ENCODE measurements at places on chromosomes 7 and 10.

DNA sequence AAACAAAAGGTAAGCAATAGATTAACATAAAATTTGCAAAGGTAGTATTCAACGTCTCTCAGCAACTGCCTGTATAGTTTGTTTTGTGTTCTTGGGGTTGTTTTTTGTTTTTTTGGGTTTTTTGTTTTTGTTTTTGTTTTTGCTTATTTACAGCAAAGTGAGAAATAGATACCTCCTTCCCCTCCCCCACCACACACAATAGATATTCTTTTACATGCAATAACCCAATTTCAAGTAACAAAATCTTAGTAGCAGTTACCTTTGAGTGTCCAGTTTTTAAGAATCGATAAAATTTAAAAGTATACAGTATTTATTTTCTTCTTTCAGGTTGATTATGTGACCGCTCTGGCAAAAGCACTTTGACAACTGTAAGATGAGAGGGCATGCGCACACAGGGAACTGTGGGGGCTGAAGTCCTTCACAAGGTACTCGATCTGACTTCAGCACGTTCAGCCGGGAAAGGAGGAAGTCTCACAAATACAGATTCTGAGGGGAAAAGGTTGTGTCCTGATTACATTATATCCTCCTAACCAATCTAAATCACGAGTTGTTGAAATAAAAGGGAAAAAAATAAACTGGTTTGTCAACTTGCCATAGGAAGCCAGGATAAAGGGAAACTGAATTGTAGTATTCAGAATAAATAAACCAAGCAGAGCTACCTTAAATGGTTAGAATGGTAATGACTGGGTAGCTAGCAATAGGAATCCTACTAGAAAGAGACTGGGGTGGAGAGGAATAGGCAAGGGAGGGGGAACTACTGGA is 47.8 kb downstream of the CPEB3 start:
- peak; percentile 44 for DNase-seq
- peak overlapping the region; percentile 28 for H3K4me3 ChIP-seq
- H3K27me3 ChIP-seq = peaks cover 7% of the 10 kb centered on the region

GRCh38 chr10:74118804-74119203 is 31.8 kb downstream of the AP3M1 start:
- peaks cover 13% of the 10 kb centered on the region for H3K4me1 ChIP-seq
- H3K27ac ChIP-seq = peak overlapping the region; percentile 44
- H3K4me3 ChIP-seq = no peak overlapping the region
- peaks cover 5% of the 10 kb centered on the region for H3K27me3 ChIP-seq

DNA sequence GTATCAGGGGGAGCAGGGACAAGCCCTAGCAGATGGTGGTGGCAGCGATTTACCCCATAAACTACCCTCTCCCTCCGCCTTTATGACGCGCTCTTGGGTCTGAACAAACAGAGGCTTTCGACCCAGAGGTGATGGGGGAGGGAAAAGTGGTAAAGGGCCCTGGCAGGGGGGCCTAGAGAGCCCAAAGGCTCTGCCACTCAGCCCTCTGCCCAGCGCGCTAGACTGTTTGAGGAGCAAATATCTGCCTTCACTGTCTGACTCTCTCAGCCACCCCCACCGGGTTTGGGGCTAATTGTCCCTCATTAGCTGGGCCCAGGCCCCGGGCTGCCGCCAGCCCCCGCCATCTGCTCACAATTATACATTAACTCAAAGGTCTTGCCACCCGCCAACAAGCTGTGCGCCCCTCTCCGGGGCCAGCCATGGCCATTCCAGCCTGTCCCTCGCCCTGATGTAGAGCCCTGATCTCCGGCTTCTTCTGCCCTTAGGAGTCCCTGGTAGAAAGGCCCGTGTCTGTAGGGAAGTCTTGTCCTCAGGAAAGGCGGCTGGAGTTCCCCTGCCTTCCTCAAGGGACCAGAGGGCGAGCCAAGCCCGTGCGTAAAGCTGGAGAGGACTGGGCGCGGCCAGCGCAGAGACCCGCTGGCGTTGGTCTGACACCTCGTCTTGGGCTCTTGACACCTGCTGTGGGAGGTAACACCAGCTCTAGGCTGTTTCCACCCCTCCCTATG is 1.9 kb upstream of the PAX4 start:
- H3K27ac ChIP-seq = no peak overlapping the region
- DNase-seq = peak; percentile 39
- H3K4me3 ChIP-seq = peak overlapping the region; percentile 85
- peaks cover 9% of the 10 kb centered on the region for H3K27me3 ChIP-seq

DNA sequence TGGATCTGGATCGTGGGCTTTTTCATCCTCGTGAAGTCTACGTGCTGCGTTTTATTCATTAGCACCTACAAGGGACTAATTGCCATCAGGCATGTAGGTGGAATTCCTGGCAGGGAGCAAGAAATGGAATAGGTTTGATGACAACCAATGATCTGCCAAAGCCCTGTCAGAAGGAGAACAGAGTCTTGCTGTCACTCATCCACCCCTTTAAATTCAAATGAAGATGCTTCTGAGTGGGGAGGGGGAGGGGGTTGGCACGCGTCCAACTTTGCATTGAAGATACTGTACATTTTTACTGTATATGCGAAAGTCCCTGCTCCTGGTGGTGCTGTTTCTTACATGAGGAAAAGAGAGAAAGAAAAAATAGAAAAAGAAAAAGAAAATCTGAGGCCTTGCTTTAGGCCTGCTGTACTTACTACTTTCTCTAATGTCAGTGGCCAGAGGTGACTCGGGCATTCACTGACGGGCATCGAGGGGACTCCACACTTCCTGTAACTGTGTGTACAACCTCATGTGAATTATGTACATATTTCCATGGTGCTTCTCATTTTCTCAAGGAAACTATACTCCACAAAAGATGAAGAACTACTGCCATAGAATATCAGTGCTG is 569.1 kb downstream of the INHBA start:
- H3K36me3 ChIP-seq = no peaks in the 10 kb centered on the region
- peaks cover 3% of the 10 kb centered on the region for H3K27me3 ChIP-seq
- H3K4me3 ChIP-seq = no peak overlapping the region
- no peaks in the 10 kb centered on the region for H3K4me1 ChIP-seq

DNA sequence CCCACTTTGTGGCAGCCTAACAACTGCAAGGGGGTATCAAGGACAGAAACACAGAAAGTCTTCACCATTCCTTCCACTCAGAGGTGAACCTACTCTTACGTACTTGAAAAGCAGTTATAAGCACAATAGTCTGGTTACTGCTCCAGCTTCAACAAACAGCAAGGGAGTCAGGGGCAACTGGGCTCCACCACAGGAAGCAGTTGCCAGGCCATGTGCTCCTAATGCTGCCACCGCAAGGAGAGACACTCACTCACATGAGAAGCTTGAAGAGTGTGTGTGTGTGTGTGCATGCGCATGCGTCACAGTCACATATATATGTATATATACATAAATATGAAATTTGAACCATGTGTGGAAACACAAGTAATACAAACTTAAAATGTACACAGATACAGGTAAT is 65.5 kb downstream of the GRB10 start:
- H3K4me1 ChIP-seq = peaks cover 59% of the 10 kb centered on the region
- no peak overlapping the region for H3K4me3 ChIP-seq
- H3K36me3 ChIP-seq = peaks cover 11% of the 10 kb centered on the region
- peak overlapping the region; percentile 22 for H3K27ac ChIP-seq
- H3K27me3 ChIP-seq = peaks cover 2% of the 10 kb centered on the region

DNA sequence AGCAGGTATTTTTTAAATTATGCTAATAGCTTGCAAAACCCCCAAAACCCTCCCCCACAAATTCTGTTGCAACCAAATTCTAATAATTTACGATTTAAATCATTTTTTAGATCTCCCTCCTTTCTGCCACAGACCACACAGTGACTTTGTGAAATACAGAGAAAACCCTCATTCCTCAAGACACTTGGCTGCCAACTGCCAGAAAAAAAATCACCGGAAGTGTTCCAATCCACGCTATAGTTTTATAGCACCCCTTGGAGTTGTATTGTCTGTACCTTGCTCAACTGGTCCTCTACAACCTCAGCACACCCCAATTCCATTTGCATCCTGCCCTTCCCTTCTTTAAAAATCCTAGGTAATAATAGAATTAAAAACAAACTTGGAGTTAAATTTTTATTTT is 560.1 kb downstream of the PARD3 start:
- peaks cover 17% of the 10 kb centered on the region for H3K36me3 ChIP-seq
- peaks cover 3% of the 10 kb centered on the region for H3K27me3 ChIP-seq
- no peak overlapping the region for H3K4me3 ChIP-seq
- no peak for DNase-seq
- no peak overlapping the region for H3K27ac ChIP-seq

- DNase-seq = no peak
- no peak overlapping the region for H3K4me3 ChIP-seq
- H3K27ac ChIP-seq = no peak overlapping the region
- peaks cover 18% of the 10 kb centered on the region for H3K4me1 ChIP-seq
- peaks cover 4% of the 10 kb centered on the region for H3K36me3 ChIP-seq
Measured at GRCh38 chr7:75732764-75733630, 5.7 kb downstream of the HIP1 start.

DNA sequence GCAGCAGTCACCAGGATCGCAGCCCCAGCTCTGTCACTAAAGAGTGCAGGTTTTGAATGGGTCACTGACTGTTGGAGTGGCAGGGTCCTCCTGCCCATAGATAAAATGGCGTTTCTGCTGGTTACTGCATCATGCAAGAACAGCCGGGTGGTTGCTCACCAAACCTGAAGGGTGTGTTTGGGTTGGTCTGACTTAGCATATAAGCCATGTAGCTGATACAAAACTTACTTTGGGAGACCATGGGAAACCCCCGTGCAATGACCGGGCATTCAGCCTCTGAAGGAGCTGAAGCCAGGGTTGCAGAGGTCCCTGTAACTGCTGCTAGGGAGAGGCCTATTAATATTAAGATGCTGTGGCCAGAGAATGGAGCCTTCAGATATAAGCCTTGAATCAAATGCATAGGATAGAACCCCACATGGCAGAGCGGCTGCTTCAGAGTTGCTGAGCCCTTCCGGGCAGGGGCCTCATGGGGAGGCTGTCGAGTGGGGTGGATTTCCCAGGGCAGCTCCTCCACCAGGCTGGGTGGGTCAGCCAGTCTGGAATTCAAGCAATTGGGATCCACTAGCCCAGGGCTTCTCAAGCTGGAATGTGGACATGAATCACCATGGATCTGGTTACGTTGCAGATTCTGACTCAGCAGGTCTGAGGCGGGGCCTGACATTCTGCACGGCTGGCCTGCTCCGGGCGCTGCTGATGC is 70.9 kb upstream of the CTBP2 start:
- H3K36me3 ChIP-seq = no peaks in the 10 kb centered on the region
- H3K4me3 ChIP-seq = no peak overlapping the region
- no peaks in the 10 kb centered on the region for H3K4me1 ChIP-seq
- no peak overlapping the region for H3K27ac ChIP-seq
- peaks cover 7% of the 10 kb centered on the region for H3K27me3 ChIP-seq
- DNase-seq = no peak

DNA sequence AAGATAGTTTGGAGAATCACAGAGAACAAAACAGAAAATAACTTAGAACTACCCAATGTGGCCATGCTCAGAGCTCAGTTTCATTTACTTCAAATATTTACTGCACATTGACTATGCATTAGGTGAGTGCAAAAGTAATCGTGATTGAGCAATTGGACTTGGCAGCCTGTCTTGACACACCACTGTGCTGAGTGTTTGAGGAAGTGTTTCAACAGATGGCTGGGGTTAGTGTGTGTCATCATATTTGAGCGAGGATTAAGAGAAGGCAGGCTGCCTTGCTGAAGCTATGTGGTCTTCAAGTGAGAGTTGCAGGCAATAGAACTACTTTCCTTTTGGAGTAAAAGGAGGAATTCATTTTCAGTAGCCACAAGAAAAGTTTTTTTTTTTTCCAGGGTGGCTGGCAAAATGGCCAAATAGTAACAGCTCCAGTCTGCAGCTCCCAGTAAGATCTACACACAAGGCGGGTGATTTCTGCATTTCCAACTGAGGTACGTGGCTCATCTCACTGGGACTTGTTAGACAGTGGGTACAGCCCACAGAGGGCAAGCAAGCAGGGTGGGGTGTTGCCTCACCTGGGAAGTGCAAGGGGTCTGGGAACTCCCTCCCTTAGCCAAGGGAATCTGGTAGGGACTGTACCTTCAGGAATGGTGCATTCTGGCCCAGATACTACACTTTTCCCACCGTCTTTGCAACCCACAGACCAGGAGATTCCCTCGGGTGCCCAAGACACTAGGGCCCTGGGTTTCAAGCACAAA is 37.6 kb downstream of the AKR1C4 start:
- H3K4me3 ChIP-seq = no peak overlapping the region
- H3K27ac ChIP-seq = no peak overlapping the region
- H3K36me3 ChIP-seq = no peaks in the 10 kb centered on the region

GRCh38 chr7:4394736-4395135 is 287.4 kb upstream of the FOXK1 start:
- H3K36me3 ChIP-seq = peaks cover 14% of the 10 kb centered on the region
- H3K4me3 ChIP-seq = no peak overlapping the region
- peaks cover 7% of the 10 kb centered on the region for H3K27me3 ChIP-seq
- DNase-seq = no peak

GRCh38 chr10:80861882-80862281 is 324.2 kb downstream of the SH2D4B start:
- H3K4me1 ChIP-seq = no peaks in the 10 kb centered on the region
- H3K27me3 ChIP-seq = peaks cover 2% of the 10 kb centered on the region
- no peaks in the 10 kb centered on the region for H3K36me3 ChIP-seq
- no peak for DNase-seq

DNA sequence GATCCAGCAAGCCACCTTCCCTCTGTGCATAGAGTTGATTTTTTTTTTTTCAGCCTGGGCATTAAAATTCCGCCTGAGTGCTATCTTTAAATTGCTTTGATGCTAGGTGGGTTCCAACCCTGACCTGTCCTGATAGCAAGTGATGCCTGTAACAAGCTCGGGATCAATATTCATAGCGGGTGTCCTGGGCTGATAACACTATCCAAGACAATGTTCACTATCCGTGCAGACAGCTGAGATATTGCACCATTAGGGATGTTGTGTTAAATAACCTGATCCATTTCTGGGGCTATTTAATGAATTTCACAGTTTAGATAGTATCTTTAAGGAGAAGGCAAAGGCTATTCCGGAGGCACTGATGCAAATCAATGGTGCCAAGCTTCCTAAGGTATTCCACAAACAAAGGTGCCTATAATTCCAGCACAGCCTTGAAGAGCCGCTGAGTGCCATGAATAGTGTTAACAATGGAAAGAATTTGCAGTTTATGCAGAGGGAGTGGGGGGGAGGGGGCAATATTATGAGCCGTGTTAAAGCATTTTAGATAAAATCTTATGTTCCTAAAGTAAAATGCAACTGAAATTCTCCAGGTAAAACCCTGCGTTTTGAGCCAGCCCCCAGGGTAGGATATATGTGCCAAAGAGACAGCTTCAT is 4.2 kb upstream of the NKX1-2 start:
- no peak overlapping the region for H3K4me3 ChIP-seq
- no peaks in the 10 kb centered on the region for H3K36me3 ChIP-seq
- no peak for DNase-seq
- no peak overlapping the region for H3K27ac ChIP-seq
- H3K4me1 ChIP-seq = peaks cover 49% of the 10 kb centered on the region

DNA sequence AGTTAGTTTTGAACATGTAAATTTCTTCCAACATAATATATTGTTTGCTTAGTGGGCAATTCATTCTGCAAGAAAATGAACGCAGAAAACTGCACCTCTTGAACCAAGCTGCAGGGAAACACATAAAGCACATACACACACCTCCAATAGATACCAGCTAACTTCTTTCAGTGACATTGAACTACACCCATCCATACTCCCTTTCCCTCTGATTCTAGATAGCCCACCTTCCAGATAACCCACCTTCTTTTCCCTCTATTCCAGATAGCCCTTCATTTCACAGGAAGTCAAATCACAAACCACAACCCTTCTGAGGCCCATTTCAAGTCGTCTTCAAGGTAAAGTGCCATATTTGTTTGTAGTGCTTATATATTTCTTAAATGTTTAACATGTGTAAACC is 28.5 kb downstream of the NRBF2 start:
- H3K36me3 ChIP-seq = peaks cover 6% of the 10 kb centered on the region
- no peak for DNase-seq
- H3K4me1 ChIP-seq = no peaks in the 10 kb centered on the region
- H3K27ac ChIP-seq = no peak overlapping the region
